Adipocyte (in vitro differentiated cells): ENCODE measurements at places on chromosomes 3 and 15.

DNA sequence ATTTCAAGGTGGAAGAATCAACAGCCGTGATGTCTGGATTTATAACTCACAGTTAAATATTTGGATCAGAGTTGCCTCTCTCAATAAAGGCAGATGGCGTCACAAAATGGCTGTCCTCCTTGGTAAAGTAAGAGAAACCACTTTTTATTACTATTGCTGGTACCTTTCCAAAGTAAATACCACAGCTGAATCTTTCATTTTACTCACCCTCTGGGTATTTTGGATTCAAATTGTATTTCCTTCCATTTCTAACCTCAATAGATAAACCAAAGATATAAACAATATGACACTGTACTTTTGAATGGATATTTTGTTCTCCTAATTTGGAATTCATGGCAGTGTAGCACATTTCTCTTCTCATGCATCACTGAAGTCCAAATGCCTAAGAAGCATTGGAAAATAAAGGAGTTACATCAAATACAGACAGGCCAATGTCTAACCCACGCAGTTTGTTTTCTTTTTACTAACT is 29.5 kb downstream of the KLHL24 start:
- peak; percentile 83 for DNase-seq

GRCh38 chr3:128054367-128054766 is 2.1 kb downstream of the SEC61A1 start:
- DNase-seq = peak; percentile 74

DNA sequence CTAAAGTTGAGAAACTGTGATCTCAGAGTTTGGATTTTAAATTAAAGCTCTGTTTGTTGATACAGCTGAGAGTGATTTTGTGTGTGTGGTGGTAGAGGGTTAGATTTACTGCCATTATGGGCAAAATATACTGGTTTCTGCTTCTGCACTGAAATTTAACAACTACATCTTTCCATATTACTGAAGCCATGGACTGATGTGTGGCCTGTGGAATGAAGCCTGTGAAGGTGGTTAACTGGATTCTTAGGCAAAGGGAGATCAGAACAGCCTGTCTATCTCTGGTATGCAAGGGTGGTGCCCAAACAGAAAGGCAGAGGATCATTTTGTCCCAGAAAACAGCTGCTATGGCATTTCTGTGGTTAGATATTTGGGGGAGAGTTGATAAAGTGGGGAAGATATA is 297.3 kb upstream of the THBS1 start:
- DNase-seq = peak; percentile 67

DNA sequence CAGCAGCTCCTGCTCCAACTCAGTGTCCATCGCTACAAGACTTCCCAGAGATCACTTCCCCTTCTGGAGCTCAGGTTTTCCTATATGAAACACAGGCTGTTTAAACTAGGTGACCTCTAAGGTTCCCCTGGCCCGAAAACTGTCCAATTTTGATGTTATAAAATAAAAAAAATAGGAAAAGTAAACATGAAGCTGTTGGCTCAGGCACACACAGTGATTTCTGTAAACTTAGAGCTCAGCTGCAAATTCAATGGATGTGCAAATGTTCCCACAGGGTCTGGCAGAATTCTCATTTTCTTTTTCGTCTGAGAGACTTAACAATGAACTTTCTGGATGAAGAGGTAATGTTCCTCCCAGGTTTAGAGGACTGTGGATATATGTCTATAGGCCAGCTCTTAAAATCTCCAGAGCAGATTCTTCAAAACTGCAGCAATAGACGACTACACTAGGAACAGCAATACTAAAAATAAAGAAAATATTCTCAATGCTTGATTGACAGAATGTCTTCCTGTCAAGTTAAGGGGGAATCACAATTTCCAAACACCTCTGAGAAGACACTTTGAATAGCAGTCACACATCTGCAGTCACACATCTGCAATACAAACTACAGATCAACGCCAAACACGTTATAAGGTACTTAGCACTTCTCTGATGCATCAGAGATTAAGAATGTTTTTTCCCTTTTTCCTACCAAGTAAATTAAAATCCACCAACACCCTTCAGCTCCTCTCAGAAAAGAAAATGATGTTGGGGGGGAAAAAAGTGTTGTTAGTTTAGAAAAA is 2.8 kb downstream of the NUP210 start:
- no peak for DNase-seq

GRCh38 chr3:125280668-125281361 is 68.3 kb upstream of the SLC12A8 start:
- DNase-seq = peak; percentile 36

DNA sequence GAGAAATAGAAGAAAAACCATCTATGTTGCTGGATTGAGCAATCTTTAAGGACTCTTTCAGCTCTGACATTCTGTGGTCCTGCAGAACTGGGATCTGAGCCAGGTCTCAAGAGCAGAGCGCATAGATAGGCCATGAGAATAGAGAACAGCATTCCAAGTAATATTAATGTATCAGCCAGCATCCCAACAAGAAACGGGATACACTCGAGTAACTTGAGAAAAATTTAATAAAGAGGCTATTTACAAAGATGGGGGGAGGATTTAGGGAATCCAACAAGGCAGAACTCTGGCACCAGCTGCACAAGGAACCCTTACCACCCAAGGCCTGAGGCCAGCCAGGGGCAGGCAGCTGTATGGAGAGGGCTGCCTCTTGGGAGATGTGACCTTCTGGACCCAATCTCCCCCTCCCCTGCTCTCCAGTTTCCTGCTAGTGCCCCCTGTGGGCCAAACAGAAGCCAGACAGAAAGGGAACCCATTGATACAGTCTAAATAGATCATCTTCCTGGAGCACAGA is 8.2 kb downstream of the TMOD2 start:
- peak; percentile 95 for DNase-seq

GRCh38 chr3:165159760-165160421 is 36.3 kb downstream of the SLITRK3 start:
- no peak for DNase-seq

DNA sequence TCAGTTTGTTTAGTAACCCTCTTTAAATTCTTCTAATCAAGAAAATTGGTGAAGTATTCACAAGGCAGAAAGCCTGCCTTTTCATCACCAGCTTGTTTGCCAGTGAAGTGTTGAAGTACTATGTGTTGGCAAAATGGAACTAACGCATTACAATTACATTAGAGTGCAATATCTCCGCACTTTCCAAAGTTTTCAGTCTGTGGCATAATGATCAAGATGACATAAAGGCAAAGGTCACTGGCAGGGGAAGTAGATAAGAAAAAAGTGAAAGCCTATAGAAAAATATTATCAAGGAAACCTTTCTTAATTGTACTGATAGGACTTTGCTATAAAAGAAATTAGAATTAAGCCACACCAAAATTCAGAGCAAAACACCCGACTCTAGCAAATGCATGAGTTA is 25.0 kb upstream of the TM4SF1 start:
- DNase-seq = no peak

DNA sequence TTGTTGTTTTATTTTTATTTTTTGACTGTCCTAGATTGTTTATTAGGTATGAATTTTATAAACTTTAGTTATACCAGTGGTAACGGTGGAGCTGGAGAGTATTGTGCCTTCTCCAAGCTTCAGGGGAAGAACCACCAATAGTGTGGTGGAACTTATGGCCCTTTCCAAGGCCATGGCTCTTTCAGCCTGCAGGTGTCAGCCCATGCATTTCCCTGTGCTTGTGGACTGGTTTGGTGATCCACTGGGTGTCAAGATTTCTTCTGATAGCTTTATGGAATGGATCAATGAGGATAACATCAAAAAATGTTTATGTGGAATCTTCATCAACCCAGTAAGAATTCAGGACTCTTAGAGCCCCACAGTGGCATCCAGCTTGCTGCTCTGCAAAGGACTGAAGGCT is 19.2 kb upstream of the SCAMP5 start:
- no peak for DNase-seq

DNA sequence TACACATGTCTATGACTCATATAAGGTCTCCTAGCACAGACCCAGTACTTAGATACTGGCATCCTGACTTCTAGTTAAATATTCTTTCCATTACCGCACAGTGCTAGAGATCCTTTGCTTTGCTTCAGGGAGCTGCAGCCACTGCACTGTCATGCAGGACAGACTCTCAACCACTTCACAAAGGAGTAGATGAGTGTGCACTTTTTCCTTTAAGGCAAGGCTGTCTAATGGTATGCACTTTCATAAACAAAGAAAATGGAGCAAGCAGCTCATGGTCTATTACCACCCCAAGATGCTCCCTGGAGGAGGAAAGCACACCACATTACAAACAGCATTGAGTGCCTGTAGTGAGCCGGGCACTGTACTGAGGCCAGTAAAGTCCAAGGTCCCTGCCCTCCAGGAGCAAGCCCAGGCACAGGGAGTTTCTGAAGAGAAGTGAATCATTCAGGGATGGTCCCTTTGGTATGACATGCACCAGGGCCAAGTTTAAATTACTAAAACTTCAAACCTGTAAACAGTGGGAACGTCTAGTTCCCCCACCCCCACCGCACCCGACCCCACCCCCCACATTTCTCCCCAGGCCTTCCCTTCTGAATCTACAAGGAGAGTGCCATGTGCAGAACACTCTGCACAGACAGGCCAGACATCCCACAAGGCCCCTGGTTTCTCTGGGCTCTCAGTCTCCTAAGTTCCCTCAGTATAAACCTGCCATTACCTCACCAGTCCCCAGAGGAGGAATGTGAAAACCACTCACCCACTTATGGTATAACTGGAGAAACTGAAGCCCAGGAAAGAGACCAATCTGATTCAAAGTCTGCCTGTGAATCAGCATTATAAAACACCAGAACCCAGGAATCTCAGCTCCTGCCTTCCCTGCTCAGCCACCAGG is 107.8 kb upstream of the BCL6 start:
- DNase-seq = no peak

DNA sequence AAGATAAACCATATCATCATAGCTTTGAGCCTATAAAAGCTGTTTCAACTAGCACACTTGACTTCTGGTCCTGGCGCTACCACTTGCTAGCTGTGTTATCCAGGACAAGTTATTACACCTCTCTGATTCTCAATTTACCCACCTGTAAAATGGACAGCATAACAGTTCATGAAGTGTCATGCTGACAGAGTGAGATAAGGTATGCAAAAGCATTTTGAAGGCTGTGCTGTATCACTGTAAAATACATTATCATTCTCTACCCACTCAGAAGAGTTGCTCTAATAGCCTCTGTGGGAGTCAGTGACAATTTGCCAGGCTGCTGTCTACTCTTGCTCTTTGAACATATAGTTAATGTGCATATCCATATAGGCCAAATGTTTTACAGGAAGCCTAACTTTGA is 93.0 kb downstream of the SSR3 start:
- DNase-seq = no peak

DNA sequence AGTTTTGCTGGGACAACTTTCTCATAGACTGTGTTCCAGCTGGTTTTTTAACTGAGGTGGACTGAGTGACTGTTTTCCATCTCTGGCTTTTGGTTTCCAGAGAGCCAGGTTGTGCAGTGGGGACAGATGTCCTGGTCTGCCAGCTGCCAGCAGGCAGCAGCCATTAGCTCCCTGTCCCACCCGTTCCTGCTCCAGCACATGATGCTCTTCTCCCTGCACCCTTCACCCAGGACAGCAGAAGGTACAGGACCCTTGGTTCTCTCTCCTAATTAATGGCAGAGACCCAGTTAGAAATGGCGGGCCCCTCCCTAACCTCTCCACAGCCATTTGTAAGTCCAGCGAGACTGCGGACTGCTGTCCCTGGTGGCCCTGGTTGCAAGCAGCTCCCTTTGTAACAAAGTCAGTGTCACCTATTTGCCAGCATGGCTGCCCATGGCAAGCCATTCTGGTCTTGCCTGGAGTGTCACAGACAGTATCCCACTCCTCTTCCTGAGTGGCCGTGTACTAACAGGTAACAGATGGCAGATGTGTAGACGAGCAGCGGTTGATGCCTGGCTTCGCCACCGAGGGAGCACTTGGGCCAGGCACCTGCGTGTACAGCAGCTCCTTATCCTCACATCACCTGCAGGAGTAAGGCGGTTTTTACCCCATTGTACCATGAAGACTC is 148.3 kb downstream of the DNAJB8 start:
- DNase-seq = no peak

DNA sequence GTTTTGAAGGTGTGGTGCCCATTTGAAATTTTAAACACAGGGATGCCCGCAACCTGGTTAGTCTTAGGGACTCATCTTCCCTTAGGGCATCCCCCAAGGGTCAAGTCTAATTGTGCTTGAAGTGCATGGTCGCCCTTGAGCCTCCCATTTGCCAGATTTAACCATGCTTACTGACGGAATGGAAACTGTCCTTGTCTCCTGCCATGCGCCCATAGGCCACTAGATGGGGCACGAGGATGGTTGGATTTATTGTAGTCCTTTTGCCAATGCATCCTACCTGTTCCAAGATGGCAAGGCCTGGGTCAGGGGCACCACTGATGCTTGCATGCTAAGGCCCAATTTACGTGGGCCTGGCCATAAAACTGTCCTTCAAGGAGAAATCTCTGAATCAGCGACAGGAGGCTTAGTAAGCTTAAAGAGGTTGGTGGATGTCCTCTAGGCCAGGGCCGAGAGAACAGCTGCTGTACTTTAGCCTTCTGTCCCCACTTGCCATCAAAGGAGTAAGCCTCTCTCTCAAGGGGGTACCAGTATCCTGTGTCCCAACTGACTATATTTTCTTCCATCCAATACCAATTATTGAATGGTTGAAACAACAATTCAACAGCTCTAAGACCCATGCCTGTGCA is 355.4 kb downstream of the OTOL1 start:
- peak; percentile 74 for DNase-seq

- DNase-seq = no peak
These were observed 75.5 kb upstream of the MDFIC2 start for GRCh38 chr3:70387889-70388288.

DNA sequence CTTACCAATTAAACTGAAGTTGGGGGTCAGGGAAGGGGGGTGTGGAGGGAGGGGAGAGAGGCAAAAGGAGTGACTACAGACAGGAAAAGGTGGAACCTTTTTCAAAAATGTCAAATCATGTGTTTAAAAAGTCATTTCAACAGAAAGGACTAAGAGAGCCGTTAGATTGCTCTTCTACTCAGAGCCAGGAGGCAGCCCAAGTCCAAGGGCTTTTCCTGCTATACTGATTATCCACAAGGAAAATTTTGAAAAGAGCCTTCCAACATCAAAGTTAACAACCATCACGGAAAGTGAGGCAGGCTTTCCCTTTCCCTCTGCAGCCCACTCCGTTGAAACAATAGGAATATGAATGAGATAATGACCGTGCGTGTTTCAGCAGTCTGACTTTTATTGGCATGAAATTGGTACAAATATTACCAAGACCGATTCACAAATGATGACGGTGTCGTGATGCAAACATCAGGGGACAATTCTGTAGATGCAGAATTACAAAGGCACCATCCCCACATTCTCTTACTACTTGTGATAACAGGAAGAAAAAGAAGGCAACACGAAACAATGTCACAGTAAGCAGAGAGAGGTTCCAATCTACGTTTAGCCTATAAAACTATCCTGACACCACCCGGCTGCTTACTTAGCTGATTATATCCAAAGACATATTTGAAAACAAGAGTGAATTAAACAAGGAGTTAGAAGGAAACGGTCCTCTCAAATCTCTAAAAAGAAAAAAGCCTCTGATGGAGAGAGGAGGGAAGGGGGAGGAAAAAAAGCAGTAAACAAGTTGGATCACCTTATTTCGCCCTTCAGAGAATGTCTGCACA is 453.7 kb downstream of the FOXP1 start:
- peak; percentile 83 for DNase-seq
